ENCODE measurements at places on chromosomes 2 and 18. TPM values are rescaled to one million over a fixed set of nuclear protein-coding genes. Genes with fewer than 3 reads are reported as not detected.

GRCh38 chr2:98936353-98937351 lies 627 bp upstream of the CRACDL start:
- H3K27ac ChIP-seq, result no peak overlapping the region
- H3K36me3 ChIP-seq, result no peaks in the 10 kb centered on the region
- H3K4me1 ChIP-seq, result peaks cover 17% of the 10 kb centered on the region
- no peak for DNase-seq

GRCh38 chr18:33076601-33077000 lies 303.8 kb upstream of the KLHL14 start:
- H3K36me3 ChIP-seq, result no peaks in the 10 kb centered on the region
- no peaks in the 10 kb centered on the region for H3K27me3 ChIP-seq
- DNase-seq, result no peak
- H3K4me3 ChIP-seq, result no peak overlapping the region

DNA sequence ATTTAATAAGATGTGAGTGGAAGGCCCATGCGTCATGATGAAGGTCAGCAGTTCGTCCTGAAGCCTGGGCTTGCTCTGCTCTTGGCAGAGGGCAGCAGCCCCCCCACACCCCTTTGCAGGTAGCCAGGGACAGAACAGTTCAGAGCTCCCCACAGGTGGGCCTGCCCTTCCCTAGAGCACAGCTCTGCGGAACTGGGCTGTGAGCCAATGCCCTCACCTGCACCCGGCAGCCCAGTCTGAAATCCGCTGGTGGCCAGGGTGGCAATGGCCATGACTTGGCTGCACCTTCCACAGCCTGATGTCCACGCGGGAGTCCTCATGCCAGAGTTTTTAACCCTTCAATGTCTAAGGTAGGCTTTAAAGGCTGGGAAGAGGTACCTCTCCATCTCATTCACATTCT lies 136.7 kb downstream of the ACKR3 start:
- H3K27ac ChIP-seq, result no peak overlapping the region
- no peaks in the 10 kb centered on the region for H3K36me3 ChIP-seq
- H3K4me3 ChIP-seq, result no peak overlapping the region
- H3K4me1 ChIP-seq, result no peaks in the 10 kb centered on the region
- no peaks in the 10 kb centered on the region for H3K27me3 ChIP-seq
- DNase-seq, result no peak

DNA sequence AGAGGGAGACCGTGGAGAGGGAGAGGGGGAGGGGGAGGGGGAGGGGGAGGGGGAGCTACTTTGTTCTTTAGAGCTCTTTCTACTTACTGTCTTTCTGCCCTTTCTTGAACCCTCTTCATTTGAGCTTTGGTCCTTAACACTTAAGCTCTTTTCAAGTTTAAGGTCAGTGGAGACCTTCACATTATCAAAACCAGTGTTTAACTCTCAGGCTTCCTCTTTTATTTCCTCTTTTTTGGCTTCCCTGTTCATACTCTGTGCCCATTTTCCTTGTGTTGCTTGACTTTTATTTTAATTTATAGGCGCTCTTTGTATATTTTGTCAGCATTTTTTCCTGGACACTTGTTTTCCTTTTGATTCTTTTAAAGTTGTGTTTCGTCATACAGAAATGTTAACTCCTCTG lies 37.1 kb downstream of the ACSL3 start:
- DNase-seq, result no peak
- H3K4me3 ChIP-seq, result no peak overlapping the region
- H3K4me1 ChIP-seq, result peaks cover 30% of the 10 kb centered on the region
- no peaks in the 10 kb centered on the region for H3K36me3 ChIP-seq
- no peak overlapping the region for H3K27ac ChIP-seq

- no peak for DNase-seq
- no peaks in the 10 kb centered on the region for H3K36me3 ChIP-seq
- no peaks in the 10 kb centered on the region for H3K27me3 ChIP-seq
- H3K4me3 ChIP-seq, result no peak overlapping the region
Observed at GRCh38 chr2:167929484-167929883, 317.9 kb downstream of the STK39 start.

GRCh38 chr2:10036095-10036884 lies 7.1 kb upstream of the KLF11 start:
- no peak overlapping the region for H3K4me3 ChIP-seq
- no peaks in the 10 kb centered on the region for H3K4me1 ChIP-seq
- peak; percentile 91 for DNase-seq
- H3K27ac ChIP-seq, result peak overlapping the region; percentile 74
- no peaks in the 10 kb centered on the region for H3K27me3 ChIP-seq

GRCh38 chr2:62711832-62712494 lies 6.5 kb downstream of the EHBP1 start:
- DNase-seq, result no peak
- no peaks in the 10 kb centered on the region for H3K4me1 ChIP-seq
- H3K4me3 ChIP-seq, result no peak overlapping the region
- no peaks in the 10 kb centered on the region for H3K36me3 ChIP-seq
- no peaks in the 10 kb centered on the region for H3K27me3 ChIP-seq
- H3K27ac ChIP-seq, result no peak overlapping the region

VWA3B gene
- total RNA-seq, result not detected

REEP1 gene
- total RNA-seq, result 79.5 TPM

DCDC2C gene
- not detected for total RNA-seq

HOXD8 gene
- total RNA-seq, result 10.2 TPM
